Fibroblast of upper back skin (primary cell): ENCODE measurements at places on chromosomes 11 and 22.
A peak's percentile ranks its signal among the peaks of the same experiment; 100 is the strongest.

GRCh38 chr11:77179048-77179447 is 51.0 kb downstream of the MYO7A start:
- no peak for DNase-seq

DNA sequence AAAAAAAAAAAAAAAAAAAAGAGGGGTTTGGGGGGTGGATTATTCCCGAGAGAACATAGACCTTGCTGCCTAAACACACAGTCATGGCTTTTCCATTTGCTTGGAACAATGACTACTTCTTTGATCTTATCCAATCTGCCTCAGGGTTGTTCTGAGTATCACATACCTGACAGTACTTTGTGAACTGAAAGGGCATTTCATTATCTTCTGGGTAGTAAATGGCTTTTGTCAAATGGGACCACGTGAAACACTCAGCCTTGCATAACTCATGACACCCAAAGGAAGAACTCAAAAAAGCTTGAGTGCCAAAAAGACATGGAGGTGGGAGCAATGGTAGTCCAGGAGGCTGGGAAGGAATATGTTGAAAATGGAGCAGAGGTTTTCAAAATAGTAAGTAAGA is 123.2 kb upstream of the BID start:
- DNase-seq, result no peak

DNA sequence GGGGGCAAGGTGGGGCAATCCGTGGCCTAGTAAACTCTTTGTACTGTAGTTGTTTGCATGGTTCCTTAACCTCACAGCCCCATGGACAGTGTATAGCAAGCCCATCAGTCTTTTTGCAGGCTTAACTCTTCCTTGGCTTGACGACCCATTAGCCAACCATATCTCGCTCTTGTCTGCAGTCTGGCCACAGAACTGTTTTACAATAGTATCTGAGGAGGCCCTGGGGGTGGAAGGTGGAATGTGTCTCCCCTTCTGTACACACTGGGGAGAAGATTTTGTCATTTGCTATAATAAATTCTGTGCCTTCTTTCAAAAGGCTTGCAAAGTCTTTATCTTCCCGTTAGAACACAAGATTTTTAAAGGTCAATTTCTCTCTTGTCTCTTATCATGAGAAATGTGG is 190.3 kb upstream of the NARS2 start:
- no peak for DNase-seq

GRCh38 chr11:121665206-121665838 is 212.6 kb upstream of the SORL1-AS1 start:
- no peak for DNase-seq

DNA sequence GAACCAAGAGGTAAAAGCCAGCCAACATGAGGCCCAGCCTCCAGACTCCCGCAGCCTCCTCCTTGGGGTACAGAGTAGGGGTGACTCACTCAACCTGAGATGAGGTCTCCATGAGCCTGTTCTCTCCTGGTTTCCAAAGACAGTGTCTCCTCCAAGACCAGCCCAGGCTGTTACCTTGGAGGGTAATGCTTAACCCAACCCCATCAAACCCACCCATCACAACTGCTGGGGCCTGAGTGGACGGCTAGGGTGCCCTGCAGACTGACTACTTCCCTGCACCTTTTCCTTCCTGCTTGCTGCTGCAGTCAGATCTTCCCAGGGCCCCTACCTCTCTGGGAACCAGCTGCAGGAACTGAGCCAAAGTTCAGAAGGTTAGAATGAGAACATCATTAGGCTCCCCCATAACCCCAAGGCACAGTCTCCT is 5.1 kb upstream of the NOL12 start:
- DNase-seq, result peak; percentile 60

DNA sequence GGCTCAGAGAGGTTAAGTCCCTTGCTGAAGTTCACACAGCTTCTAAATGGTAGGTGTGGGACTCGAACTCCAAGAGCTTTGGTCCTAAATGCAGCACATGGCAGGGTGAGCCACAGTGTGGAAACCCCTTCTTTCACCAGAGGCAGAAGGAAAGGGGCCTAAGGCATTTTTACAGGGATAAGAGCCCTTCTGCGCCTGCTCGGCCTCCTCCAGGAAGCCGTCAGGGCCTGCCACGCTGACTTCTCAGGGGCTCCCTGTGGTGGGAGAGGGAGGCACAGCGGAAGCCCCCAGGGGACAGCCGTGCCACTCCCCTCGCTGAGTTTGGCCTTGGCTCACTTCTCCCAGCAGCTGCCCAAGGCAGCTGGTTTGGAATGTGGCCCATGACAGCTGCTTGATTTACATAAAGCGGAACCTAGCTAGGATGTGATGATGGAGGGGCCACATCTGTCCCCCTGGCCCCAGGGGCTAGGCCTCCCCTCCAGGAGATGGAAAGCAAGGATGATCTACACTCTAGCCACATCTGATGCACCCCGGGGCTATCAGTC is 35.4 kb downstream of the CD82 start:
- peak; percentile 21 for DNase-seq

DNA sequence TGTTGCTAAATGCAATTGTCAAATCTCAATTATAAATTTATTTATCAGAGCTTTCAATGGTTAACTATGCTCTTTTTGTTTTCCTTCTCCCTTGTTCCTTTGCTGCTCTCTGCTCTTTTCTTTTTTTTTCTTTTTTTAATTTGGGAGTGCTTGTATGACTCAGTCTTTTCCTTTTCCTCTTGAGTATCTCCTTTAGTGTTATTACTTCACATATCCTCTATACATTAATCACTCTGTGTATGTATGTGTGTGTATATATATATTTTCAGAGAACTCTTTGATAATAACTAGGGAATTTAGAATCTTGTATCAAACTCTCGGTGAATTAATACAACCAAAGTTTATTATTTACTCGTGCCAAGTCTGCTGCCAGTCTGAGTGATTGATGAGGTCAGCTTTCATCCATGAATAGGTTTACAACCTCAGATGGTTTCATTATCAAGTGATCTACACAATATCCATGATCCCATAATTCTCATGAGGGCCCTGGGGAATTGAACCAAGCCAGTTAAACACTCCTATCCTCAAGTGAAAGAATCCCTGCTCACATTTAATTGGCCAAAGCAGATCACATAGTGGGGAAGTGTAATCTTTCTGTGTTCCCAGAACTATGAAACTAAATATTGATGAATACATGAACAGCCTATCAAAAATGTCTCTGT is 743.4 kb upstream of the CNTN5 start:
- DNase-seq, result no peak

- DNase-seq, result no peak
These were observed 22.7 kb downstream of the ARFGAP3 start for GRCh38 chr22:42834177-42834949.

GRCh38 chr11:95599959-95600586 is 189.5 kb downstream of the FAM76B start:
- DNase-seq, result no peak

GRCh38 chr11:131579932-131580387 is 209.5 kb downstream of the NTM start:
- DNase-seq, result peak; percentile 96

GRCh38 chr11:108468478-108468864 is 1.1 kb upstream of the C11orf65 start:
- no peak for DNase-seq

GRCh38 chr11:86675017-86675416 is 2.6 kb upstream of the ME3 start:
- no peak for DNase-seq

DNA sequence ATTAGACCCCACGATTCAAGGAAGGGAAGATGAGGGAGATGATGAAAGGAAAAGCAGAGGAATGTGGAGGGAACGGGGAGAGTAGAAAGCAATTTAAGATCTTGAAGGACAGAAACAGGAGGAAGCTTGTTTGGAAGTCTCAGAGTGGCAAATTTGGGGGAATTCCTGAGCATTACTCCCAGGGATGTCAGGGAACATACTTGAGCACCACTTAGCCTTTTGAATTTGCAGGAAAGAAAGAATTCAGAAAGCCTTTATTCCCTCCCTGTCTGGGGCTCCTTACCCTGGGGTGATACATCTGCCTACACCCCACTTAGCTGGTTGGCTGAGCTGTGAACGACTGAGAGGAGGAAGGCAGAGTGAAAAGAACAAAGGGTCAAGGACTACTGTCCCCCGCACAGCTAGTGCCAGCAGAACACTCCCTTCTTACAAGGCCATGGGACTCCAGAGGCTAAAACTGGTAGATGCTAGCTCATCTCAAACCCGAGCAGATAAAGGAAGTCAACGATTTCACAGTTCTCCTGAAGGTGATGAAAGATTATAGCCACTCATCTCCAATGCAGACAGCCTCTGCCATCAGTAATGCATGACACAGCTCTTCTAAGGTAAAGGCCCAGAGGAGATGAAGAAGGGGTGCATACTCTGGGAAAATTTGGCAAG is 84.0 kb upstream of the AKIP1 start:
- DNase-seq, result no peak

DNA sequence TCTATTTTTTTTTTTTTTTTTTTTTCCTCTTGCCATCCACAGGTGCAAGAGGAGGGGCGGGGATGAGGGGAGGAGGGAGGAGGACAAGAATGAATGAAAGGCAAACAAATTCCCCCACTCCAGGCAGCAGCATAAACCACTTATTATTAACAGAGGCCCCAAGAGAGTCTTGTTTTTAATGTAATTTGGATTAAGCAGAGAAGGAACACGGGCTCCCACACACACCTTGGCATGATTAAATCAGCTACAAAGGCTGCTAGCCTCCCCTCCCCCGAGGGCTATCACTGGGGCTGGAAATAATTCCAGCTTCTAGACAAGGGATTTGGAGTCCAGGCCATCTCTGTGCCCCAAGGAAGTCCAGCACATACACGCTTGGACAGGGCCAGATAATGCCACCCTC is 93.4 kb upstream of the DRD2 start:
- DNase-seq, result no peak

DNA sequence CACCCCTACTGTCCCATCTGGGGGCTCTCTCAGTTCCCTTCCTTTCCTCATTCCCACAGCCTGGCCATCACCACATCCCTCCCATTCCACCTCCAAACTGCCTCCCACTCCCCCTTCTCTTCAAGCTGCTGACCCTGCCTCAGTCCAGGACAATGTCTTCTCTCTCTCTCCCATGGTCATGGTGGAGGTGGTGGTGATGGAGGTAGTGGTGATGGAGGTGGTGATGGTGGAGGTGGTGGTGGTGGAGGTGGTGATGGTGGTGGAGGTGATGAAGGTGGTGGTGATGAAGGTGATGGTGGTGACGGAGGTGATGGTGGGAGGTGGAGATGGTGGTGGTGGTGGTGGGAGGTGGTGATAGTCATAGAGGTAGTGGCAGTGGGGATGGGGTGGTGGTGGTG is 87.0 kb downstream of the MPPED1 start:
- no peak for DNase-seq

DNA sequence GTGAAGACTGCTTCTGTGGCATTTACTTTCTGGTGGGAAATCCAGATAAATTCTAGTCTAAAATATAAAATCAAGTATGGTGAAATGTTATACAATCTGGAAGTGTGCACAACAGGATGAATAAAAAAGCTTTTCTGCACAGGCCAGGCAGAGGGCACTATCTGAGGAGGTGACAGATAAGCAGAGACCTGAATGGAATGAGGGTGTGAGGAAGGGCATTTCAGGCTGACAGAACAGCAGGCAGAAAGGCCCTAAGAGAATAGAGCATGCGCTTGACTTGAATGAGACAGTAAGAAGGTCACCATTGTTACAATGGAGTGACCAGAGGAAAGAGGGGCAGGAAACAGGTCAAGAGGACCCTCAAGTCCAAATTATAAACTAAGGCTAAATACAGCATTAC is 33.6 kb upstream of the FNBP4 start:
- no peak for DNase-seq

DNA sequence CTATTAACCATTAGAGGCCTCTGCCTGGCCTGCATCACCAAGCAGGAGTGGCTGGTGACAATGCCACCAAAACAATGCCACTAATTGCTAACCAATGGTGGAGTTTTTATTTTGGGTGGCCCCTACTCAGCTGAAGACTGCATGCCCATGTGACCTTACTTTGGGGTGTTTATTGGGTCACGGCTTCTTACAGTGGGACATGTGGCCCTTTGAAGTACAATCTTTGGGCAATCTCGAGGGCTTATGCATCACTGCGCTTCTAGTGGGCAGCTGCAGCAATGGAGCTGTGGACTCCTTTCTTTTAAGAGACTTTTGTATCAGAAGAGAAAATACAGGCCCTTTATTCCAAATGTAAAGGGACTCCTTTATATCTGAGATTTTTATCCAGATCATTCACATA is 85.7 kb downstream of the IGLL5 start:
- DNase-seq, result no peak

GRCh38 chr11:28383456-28383855 is 275.3 kb downstream of the METTL15 start:
- peak; percentile 86 for DNase-seq

- no peak for DNase-seq
These were observed 28.9 kb downstream of the KCTD17 start for GRCh38 chr22:37080438-37080837.
